ENCODE measurements at places on chromosomes 7 and 10.

DNA sequence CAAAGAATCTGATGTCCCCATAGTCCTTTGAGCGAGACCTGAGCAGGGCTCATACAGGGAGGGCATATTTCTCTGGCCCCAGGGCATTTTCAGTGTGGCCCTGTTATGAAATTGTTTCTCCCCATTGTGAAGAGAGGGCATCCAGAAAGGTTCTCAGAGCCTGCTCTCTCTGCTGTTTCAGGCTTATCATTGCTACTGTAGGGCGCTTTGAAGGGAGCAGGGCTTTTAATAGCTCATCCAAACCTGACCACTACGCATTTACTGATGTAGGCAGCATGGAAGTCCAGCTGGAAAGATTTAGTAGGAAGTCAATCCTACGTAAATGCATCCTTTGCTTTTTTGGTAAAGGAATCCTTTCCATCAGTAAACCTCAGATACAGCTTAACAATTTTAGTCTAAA is 68.1 kb downstream of the PRPF18 start:
- no peak for DNase-seq

GRCh38 chr10:86410542-86411124 is 44.0 kb upstream of the GRID1 start:
- no peak for DNase-seq

- peak; percentile 9 for DNase-seq
These were observed 442 bp downstream of the STYXL1 start for GRCh38 chr7:76047305-76047810.

DNA sequence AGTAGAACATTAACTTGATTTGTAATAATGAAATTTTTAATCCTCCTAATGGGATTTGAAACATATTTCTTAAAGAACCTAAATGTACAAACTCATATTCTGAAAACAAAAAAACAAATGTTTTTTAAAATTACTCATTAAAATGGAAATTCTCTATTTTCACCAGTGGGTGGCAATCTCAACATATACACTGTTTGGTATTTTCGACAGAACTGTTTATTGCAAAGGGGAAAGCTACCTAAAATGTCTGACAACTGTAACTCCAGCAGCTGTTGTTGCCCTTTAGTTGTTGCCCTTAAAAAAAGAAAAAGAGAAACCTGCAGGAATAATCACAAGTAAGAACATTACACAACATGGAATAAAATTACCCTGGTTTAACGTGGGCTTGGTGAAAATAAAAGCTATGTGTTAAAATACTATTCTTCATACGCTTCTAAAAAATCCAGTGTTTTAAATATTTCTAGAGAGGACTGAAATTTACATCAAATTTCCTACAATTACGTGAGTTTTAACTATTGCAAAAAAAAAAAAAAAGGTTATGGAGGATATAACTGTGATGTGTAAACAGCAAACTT is 54.5 kb downstream of the COL1A2 start:
- DNase-seq, result peak; percentile 72

DNA sequence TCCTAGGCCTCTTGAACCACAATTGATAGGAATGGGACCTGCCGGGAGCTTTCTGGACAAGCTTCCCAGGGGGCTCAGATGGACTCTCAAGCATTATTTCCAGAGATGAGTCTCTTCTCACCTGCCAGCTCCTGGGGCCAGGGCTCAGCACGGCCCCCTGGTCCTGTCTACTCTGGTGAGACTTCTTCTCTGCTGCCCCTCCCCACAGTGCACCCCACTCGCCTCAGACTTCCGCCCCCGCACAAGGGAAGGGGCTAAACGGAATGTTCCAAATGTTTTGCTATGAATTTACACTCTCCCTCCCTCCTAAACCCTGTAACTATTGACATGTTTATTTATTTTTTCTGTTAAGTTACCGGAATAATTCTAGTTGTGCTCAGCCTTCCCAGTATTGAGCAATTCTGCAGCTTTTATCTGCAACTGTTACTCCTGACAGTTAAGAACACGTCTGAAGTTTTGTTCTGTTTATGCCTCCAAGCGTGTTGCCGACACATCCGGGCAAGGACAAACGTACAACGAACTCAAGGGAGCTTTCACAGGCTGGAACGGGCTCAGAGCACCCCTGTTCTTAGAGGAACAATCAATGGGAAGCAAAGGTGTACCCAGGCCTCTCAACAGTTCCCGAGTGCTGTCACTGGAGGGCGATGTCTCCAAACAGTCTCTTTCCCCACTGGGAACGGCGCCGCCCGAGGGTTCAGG is 55.2 kb downstream of the FHIP2A start:
- DNase-seq, result peak; percentile 67

DNA sequence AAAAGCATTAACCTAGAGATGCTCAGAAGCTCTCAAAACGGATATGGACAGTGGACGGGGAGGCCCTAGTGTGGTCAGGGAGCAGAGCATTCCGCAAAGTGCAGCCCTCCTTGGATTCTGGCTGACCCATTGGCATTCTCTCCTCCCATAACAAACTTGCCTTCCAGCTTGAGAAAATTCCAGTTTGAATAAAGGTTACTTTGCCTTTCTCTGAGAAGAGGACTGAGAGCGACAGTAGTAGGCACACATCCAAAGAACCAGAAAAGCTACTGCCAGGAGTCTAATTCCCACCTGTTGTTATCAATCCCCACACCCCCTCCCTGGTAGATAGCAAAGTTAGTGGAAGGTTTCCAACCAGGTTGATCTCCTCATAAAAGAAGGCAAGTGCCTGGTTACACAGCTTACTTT is 84.7 kb upstream of the TRIL start:
- no peak for DNase-seq

GRCh38 chr10:80344912-80345311 is 11.6 kb downstream of the DYDC1 start:
- DNase-seq, result no peak

GRCh38 chr7:18356191-18356645 is 139.3 kb upstream of the HDAC9 start:
- DNase-seq, result peak; percentile 57

- no peak for DNase-seq
These were observed 5.4 kb upstream of the PPP1R9A start for GRCh38 chr7:94901981-94902380.

GRCh38 chr10:7717767-7718166 is 14.7 kb downstream of the ITIH2 start:
- DNase-seq, result no peak

- DNase-seq, result no peak
These were observed 883 bp upstream of the TRA2A start for GRCh38 chr7:23532490-23533237.

GRCh38 chr10:782751-783648 is 93.5 kb upstream of the DIP2C start:
- no peak for DNase-seq

DNA sequence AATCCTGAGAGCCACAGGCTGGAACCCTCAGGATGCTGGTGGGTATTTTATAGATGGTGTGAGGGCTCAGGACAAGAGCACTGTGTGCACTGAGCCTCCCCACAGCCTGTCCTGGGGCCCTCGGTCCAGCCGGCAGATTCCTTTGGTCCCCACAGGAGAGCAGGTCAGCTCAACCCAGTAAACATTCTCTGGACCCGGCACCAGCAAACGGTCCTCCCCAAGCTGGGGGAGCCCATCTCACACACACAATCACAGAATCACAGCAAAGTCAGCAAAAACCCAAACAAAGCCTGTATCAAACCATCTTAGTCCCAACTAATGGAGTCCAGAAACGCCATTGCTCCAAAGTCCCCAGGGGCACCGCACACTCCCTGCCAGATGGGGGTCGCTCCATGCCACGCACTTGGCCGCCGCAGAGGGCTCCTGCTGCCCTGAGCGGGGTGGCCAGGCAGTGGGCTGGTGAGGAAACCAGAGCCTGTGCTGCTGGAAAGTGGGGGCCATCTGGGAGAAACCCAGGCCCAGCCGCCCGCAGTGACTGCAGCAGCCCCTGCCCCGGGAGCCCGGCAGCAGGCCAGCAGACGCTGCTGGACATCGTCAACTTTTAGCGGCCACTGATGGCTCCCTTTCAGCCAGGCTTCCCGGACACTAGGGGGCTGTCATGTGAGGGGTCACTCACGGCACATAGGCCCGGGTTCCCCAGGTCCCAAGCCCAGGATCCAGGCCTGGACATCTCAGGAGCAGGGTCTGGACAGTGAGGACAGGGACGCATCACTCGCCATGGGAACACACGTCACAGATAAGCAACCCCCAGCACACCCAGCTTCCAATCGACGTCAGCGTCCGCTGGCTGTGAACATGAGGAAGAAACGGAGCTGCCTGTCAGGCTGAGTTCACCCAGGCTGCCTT is 52.6 kb downstream of the DPYSL4 start:
- no peak for DNase-seq
